ENCODE measurements at places on chromosomes 2 and 18.

GRCh38 chr2:233179848-233180366, 71.6 kb upstream of the ATG16L1 start:
- no peak for DNase-seq

DNA sequence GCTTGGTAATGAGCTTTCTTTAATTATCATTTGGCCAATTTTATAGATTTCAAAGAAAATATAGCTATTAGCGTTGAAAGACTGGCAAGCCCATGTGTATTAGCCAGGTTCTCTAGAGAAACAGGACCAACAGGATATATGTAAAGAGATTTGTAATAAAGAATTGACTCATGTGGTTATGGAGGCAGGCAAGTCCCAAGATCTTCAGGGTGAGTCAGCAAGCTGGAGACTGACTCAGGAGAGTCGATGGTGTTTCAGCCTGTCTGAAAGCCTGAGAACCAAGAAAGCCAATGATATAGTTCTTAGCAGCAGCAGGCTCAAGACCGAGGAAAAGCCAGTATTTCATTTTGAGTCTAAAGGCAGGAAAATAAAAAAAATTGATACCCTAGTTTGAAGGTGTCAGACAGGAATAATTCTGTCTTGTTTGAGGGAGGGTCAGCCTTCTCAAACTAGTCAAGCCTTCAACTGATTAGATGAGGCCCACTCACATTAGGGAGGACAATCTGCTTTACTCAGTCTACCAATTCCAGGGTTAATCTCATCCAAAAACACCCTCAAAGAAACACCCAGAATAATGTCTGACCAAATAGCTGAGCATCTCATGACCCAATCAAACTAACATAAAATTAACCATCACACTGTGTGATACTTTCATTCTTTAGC, 78.3 kb upstream of the CRIM1 start:
- no peak for DNase-seq

DNA sequence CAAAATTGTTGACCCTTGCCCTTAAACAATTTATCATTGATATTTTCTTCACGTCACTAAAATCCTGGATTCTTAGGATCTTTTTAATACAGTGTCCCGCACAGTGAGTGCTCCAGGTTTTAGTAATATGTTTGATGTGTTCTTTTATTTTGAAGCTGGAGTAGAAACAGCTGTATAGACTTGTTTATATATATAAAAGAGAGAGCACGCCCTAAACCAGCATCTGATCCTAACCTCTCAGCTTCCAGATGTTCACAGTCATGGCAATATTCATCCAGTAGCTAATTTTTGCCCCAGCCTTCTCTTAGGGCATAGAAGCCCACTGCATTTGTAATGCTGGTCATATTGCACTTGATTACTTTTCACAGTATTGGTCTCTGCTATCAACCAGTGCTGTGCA, 170.0 kb upstream of the EPAS1 start:
- DNase-seq, result no peak

- no peak for DNase-seq
These were observed 16.3 kb downstream of the GPN1 start for GRCh38 chr2:27645197-27645596.

- DNase-seq, result no peak
These were observed 96.3 kb upstream of the STON1 start for GRCh38 chr2:48433682-48434081.

- no peak for DNase-seq
These were observed 15.1 kb downstream of the CYS1 start for GRCh38 chr2:10064932-10065772.

- DNase-seq, result no peak
These were observed 714 bp downstream of the ASXL3 start for GRCh38 chr18:33578518-33579348.

DNA sequence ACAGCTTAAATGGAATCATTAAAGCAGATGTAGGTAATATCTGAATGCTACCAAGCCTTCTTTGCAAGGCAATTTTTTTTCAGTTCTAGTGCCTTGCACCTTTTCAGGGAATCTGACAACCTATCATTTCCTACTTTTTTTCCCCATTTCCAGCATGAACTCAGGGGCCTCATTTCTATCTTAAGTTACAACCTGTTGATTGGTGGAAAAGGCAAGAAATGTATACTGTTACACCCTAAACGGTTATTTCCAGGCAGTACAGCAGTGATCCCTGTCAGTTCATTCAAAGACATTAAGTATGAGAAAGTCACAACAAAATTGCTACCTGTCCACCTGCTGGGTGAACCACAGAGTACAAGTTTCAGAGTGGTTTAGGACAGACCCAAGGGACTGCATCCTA, 171.2 kb upstream of the PIK3C3 start:
- DNase-seq, result no peak

DNA sequence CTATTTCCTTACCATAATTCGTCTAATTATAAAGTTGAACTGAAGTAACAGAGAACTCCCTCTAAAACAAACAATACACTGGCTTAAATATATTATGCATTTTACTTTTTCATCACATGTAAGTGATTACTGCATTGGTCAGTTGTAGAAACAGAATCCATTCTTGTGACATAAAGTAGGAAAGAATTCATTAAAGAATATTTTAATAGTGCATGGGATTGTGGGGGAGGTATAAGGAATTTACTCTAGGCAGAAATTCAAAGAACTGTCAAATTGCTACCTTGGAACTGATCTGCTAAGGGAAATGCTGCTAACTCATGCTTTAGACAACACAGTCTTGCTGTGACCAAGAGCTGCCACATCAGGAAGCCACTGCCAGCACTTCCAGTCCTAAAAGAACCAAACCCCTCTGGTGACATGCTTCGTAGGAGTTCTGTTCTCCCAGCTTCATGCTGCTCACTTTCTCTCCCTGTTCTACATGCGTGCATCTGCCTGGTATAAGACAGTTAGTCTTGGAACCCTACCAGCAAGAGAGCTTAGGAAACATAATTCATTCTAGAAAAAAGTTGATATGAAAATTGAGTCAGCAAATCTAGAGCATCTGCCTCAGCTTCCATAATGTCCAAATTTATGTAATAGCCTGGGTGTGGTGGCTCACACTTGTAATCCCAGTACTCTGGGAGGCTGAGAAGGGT, 1137.6 kb upstream of the NXPH2 start:
- DNase-seq, result no peak

- DNase-seq, result no peak
These were observed 127.8 kb downstream of the RBMS1 start for GRCh38 chr2:160365716-160366367.

Data from stimulated activated CD8-positive, alpha-beta memory T cell treated with anti-CD3 and anti-CD28 coated beads, Interleukin-12 subunit alpha, Interleukin-12 subunit beta, amount 100 ng/mL, for 1 hour (primary cell).